ENCODE measurements at places on chromosomes 4 and X.

DNA sequence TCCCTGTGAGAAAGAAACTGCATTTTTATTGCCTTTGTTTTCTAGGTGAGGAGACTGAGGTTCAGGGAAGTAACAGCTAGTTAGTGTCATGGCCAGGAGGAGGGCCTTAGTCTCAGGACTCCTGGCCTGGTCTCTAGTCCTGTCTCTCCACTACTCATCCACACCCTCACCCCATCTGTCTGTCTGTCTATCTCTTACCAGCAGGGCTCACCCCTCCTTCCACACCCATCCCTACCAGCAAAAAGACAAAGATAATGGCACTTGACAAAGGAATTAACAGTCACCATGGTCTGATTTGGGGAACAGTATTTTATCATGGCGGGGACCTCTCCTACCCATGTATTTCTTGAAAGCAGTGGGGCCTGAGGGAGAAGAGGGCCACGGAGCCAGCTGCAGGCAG, 125.8 kb downstream of the REPS2 start:
- DNase-seq, result no peak

DNA sequence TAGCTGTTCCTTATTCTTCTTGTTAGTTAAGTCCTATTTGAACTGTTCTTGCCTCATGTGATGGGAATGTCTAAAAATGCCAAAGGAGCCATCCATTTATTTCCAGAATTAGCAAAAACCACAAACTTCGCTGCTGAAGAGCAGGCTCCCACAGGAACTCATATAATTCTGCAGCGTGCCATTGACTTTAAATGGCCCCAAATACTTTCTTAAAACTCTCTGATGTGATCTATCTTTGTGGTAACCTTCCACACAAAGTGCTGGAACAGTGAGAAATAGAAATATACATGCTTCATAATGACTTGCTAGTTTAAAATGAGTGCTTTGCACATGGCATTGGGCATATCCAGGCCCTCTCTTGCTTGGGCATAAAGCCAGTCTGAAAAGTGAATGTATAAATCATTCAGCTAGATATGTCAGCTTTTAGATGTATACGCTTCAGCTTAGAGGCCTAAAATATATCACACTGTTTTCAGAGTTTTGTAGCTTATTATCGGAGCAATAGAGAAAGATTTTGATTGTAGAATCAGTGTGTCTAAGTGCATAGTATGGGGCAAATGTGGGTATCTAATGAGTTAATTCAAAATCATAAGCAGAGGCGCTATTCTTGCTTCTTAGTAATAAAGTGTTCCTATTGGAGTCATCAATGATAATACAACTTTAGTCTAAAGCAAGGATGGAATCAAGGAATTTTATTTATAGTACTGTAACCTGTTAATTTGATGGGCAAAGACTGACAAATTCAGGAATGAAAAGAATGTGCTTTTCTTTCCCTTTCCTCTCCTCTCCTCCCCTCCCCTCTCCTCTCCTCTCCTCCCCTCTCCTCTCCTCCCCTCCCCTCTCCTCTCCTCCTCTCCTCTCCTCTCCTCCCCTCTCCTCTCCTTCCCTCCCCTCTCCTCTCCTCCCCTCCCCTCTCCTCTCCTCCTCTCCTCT, 392.2 kb upstream of the ZFP42 start:
- DNase-seq, result no peak

- no peak for DNase-seq
Measured at GRCh38 chr4:54255881-54256280, 26.8 kb downstream of the PDGFRA start.

DNA sequence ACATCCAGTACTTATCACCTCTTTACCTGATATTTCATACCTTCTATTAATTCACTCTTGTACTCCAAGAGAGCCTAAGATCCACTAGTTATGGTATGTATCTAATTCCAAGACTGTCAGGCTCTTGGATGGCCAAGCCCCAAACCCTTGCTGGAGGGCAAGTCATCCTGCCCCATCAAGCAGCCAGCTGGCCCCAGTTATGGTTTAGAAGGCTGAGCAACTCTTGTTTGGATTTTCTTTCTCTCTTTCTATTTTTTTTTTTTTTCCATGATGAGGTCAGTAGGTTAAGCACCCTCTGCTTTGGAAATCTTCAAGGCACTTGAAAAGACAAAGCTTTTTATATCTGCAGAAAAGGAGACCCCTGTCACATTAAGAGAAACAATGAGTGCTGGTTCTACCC, 10.9 kb upstream of the FGF16 start:
- no peak for DNase-seq

GRCh38 chrX:118347736-118348135, 1.8 kb downstream of the WDR44 start:
- no peak for DNase-seq

- no peak for DNase-seq
Measured at GRCh38 chr4:147586032-147586431, 31.2 kb upstream of the TMEM184C start.

GRCh38 chrX:16756724-16757123, 29.5 kb upstream of the TXLNG start:
- DNase-seq, result no peak

GRCh38 chrX:107429090-107429489, 20.4 kb upstream of the FRMPD3 start:
- DNase-seq, result no peak

- no peak for DNase-seq
Measured at GRCh38 chrX:11562570-11562969, 103.2 kb downstream of the ARHGAP6 start.

GRCh38 chr4:76605099-76605563, 170.1 kb downstream of the SHROOM3 start:
- DNase-seq, result no peak

GRCh38 chr4:15024386-15024785, 22.1 kb downstream of the CPEB2 start:
- no peak for DNase-seq

DNA sequence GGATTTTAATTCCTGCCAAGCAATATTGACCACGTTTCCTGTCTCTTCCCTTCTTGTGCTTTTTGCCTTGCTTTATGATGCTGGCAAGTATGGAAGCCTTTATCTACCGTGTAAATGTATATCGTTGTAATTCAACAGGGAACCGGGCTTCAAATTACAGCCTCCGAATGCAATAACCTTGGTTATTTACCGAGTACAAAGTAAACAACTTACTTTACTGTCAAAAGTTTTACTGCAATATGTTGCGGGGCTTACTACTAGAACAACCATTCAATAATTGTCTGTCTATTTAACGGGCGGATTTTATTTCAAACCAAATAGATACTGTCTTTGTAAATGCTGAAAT, 73.1 kb downstream of the PALLD start:
- no peak for DNase-seq

GRCh38 chr4:138775890-138776289, 239.7 kb upstream of the NOCT start:
- no peak for DNase-seq

DNA sequence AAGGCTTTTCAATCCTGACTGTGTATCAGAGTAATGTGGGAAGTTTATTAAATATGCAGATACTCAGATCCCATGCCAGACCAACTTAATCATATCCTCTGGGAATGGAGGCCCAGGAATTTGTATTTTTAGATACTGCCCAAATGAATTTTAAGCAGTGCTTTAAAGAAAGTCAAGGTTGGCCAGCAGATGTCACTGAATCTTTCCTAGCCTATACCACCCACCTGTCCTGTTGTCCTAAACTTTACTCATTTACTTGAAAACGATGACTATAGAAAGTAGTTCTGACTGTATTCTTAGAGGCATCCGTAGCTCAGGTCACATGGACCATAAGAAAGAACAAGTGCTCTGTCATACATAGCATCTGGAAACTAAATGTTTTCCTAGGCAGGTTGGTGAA, 79.9 kb downstream of the AMOT start:
- DNase-seq, result no peak

DNA sequence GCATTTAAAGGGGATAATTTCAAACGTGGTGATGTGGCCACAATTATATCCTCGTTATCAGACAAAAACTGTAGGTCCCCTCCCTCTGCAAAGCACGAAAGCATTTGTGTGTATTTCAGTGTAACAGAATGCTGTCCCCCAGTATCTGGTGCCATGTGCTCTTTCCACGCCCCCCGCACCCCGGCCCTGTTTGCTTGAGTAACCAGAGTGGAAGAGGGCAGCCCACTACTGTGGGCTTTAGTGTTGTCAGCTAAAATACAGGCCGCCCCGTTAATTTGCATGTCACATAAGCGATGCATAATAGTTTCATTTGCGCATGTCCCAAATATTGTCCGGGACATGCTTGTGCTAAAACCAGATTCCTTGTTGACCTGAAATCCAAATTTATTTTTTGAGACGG, 110.1 kb downstream of the PHKA2 start:
- no peak for DNase-seq

DNA sequence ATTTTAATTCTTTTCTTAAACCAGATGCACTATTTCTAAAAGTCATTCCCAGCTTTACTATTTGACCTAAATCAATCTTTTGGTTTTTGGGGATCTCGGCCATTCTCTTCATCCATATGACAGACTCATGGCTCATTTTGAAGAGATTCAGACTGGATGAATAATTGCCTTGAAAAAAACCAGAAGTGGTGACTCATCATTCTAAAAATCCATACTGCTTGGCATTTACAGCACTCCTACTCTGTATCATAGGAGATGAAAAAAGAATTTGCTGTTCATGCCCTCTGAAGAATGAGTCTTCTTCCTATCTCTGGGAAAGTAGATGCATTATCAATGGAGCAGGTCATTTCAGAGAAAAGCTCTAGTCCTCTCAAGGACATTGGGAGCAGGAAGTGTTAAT, 220.5 kb upstream of the RPS6KA3 start:
- DNase-seq, result peak; percentile 29

- no peak for DNase-seq
Measured at GRCh38 chr4:25215511-25215910, 18.3 kb upstream of the PI4K2B start.

- no peak for DNase-seq
Measured at GRCh38 chrX:78548012-78548411, 111.1 kb downstream of the RTL3 start.

DNA sequence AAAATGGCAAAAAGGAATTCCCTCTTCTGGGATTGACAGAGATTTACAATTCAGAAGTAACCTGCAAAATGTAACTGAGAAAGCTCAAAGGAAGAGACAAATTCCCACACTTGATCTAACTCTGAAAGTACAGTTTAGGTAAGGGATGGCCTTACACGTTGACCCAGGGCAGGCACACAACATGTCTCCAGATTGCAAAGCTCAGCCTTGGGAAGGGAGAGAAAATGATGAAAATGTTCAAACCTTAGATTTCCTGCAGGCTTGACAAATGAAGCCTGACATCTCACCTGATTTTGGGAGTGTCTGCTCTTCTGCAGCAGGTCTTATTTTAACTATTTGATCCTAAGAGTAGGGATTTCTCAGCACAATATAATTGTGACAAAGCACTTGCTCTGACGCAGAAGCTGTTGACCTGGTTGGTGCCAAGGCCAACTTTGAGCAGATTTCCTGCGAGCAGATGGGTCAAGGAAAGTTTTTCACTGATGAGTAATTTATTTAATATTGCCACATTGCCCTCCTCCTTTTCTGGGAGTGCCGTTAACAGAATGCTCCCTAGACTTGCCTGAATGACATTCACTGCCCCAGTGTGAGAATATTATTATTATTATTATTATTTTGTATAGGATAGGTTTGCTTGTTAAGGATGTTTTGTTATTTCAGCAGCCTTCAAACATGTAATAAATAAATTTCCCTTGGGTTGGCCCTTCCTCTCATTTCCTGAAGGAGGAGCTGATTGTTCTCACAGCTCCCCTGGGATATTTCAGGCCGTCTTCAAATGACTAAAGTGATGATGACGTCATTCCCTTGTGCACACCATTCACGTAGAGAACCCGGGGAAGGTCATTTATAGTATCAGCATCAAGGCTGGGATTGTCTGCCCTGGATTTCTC, 157.1 kb downstream of the VEGFC start:
- peak; percentile 49 for DNase-seq

DNA sequence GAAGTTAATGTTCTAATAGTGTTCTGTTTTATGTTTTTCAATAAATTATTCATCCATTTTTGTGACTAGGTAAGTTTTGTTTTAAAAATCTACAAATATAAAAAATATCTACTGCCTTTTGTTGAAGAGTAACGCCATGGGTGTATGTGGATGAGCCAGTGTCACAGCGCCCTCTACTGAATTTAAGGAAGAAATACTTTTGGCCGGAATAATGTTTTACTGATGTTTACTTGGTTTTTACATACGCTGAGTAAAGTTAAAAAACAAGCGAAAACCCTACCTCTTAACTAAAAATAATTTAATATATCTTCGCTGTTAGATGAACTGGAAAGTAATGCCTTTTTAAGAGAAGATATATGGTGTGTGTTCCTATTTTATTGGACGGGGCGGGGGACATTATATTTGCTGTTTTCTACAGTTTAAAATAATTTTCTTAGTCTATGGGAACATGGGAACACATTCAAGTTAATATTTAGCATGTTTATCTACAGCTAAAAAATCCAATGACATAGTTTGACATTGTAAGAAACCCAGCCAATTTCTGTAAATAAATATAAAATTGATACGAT, 86.1 kb downstream of the CPE start:
- no peak for DNase-seq

GRCh38 chrX:17596546-17597205, 140.6 kb upstream of the SCML1 start:
- no peak for DNase-seq

DNA sequence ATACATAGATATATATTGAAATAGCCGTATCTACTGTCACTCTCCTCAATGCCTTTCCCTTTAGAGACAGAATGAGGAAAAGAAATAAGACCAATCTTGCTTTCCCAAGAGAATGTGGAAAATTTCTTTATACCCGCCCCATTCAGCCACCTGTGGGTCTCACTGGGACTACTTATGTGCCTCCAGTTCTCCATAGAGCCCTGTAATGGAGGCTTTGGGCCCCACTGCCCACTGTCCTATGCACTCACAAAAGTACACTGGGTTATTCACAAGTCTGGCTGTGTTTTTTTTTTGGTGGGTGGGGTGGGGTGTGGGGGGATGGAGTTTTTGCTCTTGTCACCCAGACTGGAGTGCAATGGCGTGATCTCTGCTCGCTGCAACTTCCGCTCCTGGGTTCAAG, 70.4 kb upstream of the ELOVL6 start:
- DNase-seq, result no peak

GRCh38 chrX:136214551-136214950, 36.6 kb downstream of the MAP7D3 start:
- DNase-seq, result peak; percentile 84

GRCh38 chr4:30962939-30963338, 242.8 kb downstream of the PCDH7 start:
- DNase-seq, result peak; percentile 9

GRCh38 chr4:124389591-124389990, 322.9 kb downstream of the ANKRD50 start:
- DNase-seq, result no peak

DNA sequence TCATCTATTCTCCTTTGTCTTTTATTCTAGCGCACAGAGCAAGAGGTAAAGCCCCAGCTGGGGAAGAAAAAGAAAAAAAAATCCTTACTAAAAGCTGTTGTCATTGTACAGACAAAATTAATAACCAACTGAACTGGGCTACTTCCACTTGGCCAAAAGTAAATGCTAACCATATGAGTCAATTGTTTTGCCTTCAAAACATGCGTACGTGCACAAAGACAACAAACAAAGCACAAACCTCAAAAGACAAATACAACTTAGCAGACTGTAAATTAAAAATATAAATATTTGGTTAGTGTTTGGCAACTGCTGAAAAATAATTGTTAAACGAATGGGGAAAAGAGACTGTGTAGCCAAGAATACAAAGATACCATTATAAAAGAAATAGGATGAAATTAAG, 5.9 kb downstream of the EDA2R start:
- DNase-seq, result no peak

GRCh38 chr4:38273407-38273806, 313.2 kb downstream of the PTTG2 start:
- no peak for DNase-seq

GRCh38 chr4:169286562-169287301, 16.0 kb upstream of the SH3RF1 start:
- DNase-seq, result no peak

- no peak for DNase-seq
Measured at GRCh38 chrX:9403374-9403773, 61.5 kb upstream of the TBL1X start.

Measured in HS-27A (cell line).